ENCODE measurements at places on chromosomes 1 and 21.

DNA sequence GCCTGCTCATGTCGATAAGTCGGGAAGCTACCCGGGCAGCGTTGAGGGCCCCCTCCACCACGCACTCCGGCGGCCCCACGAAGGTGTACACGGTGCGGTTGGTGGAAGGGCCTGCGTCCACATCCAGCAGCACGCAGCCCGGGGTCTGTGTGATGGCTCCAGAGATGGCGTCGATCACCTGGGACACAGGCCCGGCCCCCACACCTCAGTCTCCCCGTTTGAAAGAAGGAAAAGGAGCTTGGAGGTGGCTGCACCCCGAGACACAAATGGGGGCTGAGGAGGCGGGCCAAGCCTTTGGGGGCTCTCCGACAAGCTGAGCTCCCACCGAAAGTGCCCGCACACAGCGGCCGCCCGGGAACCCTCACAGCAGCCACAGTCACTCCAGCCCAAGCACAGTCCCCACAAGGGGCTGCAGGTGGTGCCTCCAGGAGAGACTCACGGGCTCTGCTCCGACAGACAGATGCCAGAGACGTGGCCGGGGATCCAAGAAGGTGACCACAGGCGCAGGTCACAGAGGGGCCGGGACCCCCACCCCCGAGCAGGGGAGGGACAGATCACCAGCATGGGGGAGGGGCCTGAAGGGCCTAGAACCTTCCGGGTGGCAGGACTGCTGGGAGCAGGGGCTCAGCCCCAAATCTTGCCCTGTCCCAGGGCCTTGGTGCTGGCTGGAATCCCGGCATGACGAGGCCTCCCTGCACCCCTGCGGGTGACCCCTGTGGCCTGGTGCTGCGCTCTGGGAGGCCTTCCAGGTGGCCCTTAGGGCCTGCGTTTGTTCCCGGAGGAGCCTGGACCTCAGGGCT lies 1.0 kb downstream of the FTCD start:
- peak; percentile 77 for DNase-seq

DNA sequence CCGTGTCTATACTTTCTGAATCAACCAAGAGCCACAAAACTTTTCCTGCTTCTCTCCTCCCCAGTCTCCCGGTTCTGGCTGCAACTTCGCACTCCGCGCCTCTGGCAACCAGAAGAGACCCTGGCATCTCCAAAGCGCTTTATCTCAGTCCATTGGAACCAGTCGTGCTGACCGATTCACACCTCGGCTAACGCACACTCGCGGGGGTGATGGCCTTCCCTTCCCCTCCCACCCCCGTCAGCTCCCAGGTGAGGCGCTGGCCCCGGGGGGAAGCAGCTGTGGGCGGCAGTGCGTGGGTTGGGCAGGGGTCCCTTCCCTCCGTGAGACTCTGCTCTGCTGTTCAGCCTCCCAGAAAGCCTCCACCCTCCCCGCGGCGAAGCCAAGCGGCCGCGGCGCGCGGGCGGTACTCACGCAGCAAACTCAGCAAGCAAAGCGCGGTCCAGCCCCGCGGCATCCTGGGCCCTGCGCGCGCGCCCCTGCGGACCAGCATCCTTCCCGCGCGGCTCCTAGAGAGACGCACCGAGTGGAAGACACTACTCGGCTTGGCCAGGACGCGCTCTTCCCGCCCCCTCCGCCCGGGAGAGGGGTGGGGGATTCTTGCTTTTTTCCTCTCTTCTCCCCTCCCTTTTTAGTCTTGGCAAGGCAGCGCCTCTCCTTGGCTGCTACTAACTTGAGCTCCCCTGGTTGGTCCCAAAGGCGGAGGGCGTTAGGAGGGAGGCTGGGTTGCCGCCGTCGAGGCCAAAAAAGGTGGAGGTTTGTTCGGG lies at the start of gene CD34:
TSS of gene CD34 (minus strand) at position 535 of the 764 bp plus-strand sequence. CDS start at position 490, 45 bp downstream.
- DNase-seq = no peak

DNA sequence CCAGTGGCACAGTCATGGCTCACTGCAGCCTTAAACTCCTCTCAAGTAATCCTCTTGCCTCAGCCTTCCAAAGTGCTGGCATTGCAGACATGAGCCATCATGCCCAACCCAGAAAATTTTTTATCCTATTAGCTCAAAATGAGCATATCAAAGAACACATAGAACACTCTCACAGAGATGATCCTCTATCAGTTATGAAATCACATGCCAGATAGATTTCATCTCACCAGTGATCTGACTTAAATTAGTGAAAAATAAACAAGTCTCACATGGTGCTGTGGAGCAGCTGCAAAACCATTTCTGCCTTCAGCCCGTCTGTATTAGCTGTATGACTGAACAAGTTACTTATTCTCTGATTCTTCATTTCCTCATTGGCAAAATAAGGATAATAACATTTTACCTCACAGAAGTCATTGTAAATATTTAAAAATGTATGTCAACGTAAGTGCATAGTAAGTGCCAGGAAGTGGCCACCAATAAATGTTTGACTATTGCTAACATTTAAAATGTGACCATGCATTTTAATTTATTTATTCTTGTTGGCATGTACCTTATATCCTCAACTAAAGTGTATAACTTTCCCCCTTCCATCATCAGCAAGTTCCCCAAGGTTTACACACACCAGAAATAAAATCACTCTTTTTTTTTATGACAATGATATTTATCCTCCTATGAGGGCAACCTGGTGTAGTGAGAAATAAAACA lies 29.0 kb upstream of the SLC19A2 start:
- DNase-seq = no peak

DNA sequence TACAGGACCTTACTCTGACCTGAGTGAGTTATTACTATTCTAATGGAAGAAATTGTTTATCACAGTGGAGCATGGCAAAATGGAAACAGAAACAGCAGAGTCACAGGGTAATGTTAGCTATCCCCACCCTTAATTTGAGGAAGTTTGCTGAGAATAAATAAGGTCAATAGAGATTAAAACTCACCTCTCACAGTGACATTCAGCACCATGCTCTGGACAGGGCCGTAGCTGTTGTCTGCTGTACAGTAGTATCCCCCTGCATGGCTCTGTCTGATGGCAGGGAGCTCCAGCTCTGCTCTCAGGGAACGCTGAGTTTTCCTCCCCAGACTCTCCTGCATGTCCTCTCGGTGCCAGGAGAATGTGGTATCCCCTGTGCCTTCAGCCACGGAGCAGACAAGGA lies 11.9 kb downstream of the FCRL4 start:
- DNase-seq = no peak

GRCh38 chr1:217989510-217989909 lies 295.6 kb upstream of the RRP15 start:
- no peak for DNase-seq

DNA sequence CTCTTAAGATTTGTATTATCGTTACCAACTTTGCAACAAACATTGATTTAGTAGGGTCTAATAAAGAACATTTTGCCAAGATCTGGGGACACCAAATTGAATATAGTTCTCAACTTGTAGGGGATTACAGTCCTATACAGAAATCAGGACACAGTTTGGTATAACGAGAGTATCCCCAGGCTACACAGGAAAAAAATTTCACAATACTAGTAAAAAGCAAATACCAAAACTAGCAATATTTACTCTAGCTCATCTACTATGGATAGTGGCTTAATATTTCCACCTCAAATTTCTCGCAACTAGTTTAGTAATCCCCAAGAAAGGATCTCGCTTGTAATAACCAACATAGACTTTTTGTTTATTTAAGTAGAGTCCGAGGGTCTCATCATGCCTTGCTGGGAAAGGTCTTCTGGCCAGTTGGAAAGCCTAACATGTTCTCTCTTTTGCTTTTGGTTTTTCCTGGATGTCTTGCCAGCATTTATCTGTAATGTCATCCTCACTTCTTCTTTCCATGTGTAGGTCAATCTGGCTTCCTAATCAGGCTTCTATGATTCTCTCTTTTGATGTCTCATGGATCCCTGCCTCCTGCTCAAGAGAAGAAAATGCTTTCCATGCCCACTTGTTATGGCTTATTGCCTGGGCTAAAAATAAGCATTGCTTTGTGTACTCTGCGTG lies 104.7 kb upstream of the KCNK2 start:
- DNase-seq = no peak

DNA sequence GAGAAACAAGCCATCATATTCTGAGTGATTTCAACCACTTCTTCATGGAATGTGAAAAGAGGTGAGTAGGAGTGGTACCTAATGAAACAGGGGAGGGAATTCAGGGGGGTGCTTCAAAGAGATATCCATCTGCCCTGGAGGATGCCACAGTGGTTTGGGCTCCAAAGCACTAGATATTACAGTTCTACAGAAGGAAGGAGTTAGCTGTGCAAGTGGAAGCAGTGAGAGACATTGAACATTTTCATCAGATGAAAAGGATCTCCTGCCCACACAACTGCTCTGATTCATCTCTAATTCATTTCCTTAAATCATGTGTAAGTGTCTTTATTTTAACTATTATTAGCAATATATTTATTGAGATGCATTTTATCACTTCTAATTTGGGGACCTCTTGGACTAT lies 2.8 kb upstream of the RGS5 start:
- DNase-seq = no peak

- DNase-seq = peak; percentile 79
These were observed at the start of gene CD244 for GRCh38 chr1:160862203-160863060. TSS of gene CD244 (minus strand) at chr1:160862887. CDS start at chr1:160862677, 210 bp downstream.

- no peak for DNase-seq
These were observed 90.5 kb downstream of the PRDM2 start for GRCh38 chr1:13790290-13791030.

GRCh38 chr1:978069-978834 lies 3.6 kb downstream of the PERM1 start:
- no peak for DNase-seq

DNA sequence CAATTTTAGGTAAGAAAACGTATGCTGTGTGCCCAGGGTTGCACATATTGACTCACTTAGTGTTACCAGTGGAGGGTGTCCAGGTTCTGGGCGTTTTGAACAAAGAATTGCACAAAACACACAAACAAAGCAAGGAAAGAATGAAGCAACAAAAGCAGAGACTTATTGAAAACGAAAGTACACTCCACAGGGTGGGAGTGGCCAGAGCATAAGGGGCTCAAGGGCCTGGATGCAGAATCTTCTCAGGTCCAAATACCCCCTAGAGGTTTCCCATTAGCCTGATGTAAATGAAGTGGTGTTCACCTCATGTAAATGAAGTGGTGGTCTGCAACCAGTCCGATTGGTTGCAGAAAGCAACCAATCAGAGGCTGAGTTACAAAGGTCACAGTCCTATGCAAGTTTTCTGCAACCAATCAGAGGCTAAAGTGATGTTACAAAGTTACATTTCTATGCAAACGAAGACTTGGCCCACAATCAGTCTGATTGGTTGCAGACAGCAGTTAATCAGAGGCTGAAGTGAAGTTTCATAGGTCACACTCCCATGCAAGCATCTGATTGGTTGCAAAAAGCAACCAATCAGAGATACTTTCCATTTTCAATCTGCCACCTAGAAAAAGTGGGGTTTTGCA lies 228.3 kb downstream of the ST6GALNAC3 start:
- no peak for DNase-seq

DNA sequence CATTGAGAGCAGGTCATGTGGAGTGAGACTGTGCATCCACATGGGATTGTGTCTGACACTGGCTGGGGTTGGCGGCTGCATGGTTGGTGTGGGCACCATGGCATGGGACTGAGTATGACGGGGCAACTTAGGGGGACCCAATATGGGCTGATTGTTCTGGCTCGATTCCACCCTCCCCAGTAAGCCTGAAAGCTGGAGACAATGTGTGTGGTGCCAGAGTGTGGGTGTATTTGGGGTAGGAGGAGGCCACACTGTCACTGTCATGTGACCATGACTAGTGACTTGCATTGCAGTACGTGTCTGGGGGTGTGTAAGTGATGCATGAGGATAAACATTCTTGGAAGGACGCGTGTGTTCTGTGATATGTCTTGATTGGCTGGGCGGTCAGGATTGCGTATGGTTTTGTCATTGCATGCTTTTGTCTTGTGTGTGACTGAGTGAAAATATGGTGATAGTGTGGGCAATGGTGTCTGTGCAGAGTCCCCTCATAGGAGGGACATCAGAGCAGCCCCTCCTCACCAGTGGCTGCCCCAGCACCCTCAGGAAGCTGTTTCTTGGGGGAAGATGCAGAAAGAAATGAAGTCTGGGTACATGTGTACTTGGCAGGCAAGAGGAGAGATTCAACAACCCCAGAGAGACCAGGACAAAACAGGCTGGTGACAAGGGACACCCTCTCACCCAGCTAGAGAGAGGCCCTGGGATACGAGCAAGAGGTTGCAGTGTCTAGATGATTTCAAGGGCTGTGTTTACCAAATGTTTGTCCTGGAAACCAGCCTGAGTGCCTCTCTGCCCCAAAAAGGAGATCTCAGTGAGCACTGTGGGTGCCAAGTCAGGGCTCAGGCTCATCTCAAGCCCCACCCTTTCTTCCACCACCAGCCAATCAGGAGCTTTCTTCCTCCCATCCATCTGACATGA lies 36.3 kb downstream of the SDC3 start:
- DNase-seq = no peak

GRCh38 chr1:239944666-239945065 lies 147.0 kb upstream of the FMN2 start:
- no peak for DNase-seq

GRCh38 chr1:169650551-169650950 lies 20.6 kb upstream of the SELP start:
- DNase-seq = no peak

Data from vagina (tissue), 2 donors.